ENCODE measurements at places on chromosomes 3 and 15. TPM values are rescaled to one million over a fixed set of nuclear protein-coding genes. Genes with fewer than 3 reads are reported as not detected.

DNA sequence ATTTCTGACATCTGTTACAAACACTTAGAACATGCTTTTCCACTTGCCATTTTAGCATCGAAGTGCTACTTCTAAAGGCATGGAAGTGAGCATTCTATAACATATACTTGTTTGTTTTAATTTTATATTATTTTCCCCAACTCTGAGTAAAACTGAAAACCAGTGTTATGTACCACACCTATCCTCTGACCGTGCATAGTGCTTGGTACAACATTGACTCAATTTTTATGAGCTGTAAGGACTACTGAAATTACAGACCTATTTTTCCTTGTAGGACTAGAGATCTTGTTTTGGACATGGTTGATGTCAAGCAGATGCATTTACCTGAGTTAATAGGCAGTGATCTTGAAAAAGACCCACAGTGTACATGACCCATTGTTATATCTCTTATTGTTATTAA is 51.5 kb upstream of the CCNB2 start:
- no peak for DNase-seq
- H3K4me1 ChIP-seq, result no peaks in the 10 kb centered on the region
- peaks cover 3% of the 10 kb centered on the region for H3K36me3 ChIP-seq
- no peaks in the 10 kb centered on the region for H3K27me3 ChIP-seq

Gene C3orf85
- not detected for total RNA-seq

- no peaks in the 10 kb centered on the region for H3K4me1 ChIP-seq
- H3K4me3 ChIP-seq, result no peak overlapping the region
- no peak overlapping the region for H3K27ac ChIP-seq
- no peaks in the 10 kb centered on the region for H3K36me3 ChIP-seq
- H3K27me3 ChIP-seq, result no peaks in the 10 kb centered on the region
These were observed 84.8 kb upstream of the LIMD1 start for GRCh38 chr3:45509768-45510129.

Gene DNASE1L3
- not detected for total RNA-seq

GRCh38 chr15:55879181-55879580 is 114.2 kb downstream of the NEDD4 start:
- H3K4me3 ChIP-seq, result no peak overlapping the region
- no peak for DNase-seq
- no peak overlapping the region for H3K27ac ChIP-seq
- no peaks in the 10 kb centered on the region for H3K27me3 ChIP-seq
- no peaks in the 10 kb centered on the region for H3K4me1 ChIP-seq
- no peaks in the 10 kb centered on the region for H3K36me3 ChIP-seq

Measured in PC-9 (cell line).